Left ventricle myocardium superior (tissue), 1 donor: ENCODE measurements at places on chromosomes 3 and 15. TPM values are rescaled to one million over a fixed set of nuclear protein-coding genes. Genes with fewer than 3 reads are reported as not detected.

The CMTM8 gene
- total RNA-seq, result 3.8 TPM

The FBN1 gene
- 27.6 TPM for total RNA-seq

The CHST2 gene
- 1.7 TPM for total RNA-seq

The SLC25A20 gene
- total RNA-seq, result 124 TPM

The CHDH gene
- 12.7 TPM for total RNA-seq

The TXNRD3 gene
- 5.0 TPM for total RNA-seq

The ZNF860 gene
- 0.17 TPM for total RNA-seq

- no peak for DNase-seq
These were observed 20.2 kb downstream of the ICE2 start for GRCh38 chr15:60458721-60459120.

- no peak for DNase-seq
These were observed 269.1 kb downstream of the RAP2B start for GRCh38 chr3:153431076-153431475.

GRCh38 chr3:178195824-178196223 lies 340.4 kb upstream of the KCNMB2 start:
- no peak for DNase-seq

GRCh38 chr15:88275804-88276203 lies 19.3 kb upstream of the NTRK3 start:
- no peak for DNase-seq

DNA sequence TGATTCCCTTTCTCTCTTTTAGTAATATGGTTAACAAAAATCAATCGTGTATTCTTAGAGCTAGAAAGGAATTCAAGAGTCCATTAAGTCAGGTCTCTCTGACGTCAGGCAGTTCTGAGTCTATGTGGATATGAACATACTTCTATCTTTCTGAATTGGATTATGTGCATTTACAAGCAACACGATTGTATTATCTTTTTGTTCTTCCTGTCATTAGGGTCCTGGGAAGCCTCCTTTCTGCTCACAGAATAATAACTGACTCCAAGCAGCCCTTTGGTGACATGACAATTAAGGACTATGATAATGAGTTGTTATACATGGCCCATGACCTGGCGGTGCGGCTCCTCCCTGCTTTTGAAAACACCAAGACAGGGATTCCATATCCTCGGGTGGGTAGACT lies 14.0 kb downstream of the EDEM1 start:
- DNase-seq, result no peak

- no peak for DNase-seq
These were observed 62.5 kb downstream of the CBLB start for GRCh38 chr3:105806359-105806758.

GRCh38 chr3:39848365-39848764 lies 39.0 kb downstream of the MYRIP start:
- DNase-seq, result no peak

- no peak for DNase-seq
These were observed 29.0 kb downstream of the ABHD6 start for GRCh38 chr3:58266577-58266976.

GRCh38 chr3:13072239-13072599 lies 1.0 kb downstream of the IQSEC1 start:
- DNase-seq, result peak; percentile 88

- no peak for DNase-seq
These were observed 19.0 kb upstream of the ACOX2 start for GRCh38 chr3:58556001-58556400.
